ENCODE measurements at places on chromosomes 11 and 22.

DNA sequence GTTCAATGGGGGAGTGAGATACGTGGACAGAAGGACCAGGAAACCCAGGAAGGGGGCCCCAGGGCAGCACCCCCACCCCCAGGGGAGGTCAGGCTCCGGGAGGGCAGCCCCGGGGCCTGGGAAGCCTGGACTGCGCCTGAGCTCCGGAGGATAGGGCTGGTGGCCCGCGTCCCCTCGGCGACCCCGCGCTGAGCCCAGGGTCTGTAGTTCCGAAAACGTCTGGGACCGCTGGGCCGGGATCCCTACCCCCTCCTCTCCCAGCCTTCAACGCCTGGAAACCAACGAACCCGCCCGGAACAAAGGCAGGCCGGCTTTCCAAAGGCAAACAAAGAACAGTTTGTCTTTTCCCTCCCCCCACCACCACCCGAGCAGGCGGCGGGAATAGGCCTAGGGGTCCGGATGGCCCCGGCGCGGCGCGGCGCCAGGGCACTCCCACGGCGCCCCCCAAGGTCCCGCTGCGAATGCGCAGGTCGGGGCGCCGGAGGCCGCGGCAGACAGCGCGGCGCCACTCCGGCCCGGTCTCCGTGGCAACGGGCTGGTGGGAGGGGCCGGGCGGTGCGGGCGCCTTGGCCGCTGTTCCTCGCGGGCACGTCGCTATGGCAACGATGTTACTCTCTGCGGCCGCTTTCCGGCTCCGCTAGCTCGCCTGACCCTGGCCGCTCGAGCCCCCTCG lies 58.5 kb downstream of the IGLL1 start:
- peak; percentile 88 for DNase-seq

DNA sequence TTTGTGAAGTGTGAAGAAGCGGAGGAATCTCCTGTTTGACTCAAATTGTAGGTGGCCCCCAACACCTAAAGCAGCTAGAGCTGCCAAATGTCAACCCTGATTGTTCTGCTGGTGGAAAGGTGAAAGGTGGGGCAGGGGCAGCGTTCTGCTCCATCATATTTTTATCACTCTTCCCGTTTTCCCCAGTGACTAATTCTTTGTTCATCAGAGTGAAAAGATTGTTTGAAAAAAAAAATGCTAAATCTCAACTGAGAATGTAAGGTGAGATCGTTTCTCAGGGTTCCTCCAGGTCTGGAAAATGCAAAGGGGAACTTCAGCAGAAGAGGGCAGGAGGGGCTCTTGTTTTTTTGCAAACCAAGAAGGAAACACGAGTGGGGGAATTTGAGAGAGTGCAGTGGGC lies 137.7 kb downstream of the MN1 start:
- DNase-seq: no peak

DNA sequence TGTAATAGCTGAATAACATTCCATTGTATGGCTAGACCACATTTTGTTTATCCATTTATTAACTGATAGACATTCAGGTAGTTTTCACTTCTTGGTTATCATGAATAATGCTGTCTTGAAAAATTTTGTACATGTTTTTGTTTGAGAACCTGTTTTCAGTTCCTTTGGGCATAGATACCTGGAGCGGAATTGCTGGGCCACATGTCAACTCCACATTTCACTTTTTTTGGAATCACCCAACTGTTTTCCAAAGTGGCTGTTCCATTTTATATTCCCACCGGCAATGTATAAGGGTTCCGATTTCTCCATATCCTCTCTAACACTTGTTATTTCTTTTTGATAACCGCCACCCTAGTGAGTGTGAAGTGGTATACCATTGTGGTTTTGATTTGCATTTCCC lies 184.3 kb downstream of the LARGE1 start:
- DNase-seq: no peak

DNA sequence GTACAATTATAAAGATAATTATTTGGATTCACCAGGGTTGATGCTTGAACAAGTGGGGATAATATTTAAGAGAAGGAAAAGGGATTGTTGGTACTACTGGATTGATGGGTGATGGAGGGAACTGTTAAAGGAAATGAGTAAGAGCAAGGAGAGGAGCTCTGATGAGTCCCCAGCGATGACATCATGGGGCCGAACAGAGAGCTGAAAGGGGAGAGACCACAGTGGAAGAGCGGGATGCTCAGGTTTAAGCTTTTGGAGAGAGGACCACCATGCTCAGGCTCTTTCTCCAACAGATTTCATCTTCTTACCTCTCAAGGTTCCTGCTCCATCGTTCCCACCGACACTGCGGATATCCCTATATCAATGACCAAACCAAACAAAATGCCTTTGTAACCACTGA lies 568.7 kb downstream of the ETS1 start:
- no peak for DNase-seq

DNA sequence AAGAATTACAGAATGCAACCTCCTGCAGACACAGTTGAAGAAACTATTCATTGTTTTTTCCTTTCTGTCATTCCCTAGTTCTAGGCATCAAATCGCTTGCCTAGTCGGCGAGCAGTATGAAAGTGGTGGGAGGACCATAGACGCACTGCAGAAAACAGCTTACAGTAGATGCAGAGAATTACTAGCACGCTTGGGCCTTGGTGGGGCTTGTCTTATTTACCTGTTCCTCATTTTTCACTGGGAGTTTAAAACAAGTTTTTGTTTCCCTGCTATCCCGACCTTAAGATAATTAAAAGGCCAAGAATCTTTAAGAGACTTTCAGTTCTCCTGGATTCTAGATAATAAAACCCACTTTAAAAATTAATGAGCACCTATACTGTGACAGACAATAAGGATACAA lies 713 bp upstream of the ARL14EP start:
- DNase-seq: no peak

DNA sequence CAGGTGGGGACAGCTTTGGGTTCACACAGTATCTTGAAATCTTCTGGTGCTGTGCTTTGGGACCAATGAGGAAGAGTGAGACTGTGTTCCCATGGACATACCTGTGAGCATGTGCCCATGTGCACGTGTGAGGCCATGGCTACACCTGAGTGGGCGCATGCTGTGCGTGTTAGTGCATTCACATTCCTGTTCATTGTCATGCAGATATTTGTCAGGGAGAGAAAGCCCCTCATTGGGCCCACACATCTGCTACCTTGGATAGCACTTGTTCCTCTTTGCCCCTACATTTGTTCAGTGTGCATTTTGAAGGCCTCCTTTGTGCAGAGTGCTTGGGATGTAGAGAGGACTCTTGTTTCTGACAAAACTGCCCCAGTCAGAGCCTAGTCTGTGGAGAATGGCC lies 154.3 kb upstream of the E2F8 start:
- no peak for DNase-seq

DNA sequence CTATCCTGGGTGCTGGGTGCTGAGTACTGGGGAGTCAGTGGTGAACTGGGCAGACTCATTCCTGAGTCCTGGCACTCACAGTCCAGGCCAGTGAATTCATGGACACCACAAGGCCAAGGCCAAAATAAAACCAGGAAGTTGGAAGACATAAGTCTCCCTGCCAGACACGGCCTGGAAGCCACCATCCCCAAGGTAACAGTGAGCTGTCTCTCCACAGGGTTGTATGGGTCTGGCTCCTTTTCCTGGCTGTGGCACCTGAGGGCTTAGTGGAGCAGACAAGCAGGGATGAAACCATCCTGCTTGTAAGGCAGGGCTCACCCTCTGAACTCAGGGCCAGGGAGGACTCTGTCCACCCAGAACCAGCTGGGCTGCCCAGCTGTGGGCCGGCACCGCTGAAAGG lies 54.7 kb upstream of the ALX4 start:
- DNase-seq: no peak

DNA sequence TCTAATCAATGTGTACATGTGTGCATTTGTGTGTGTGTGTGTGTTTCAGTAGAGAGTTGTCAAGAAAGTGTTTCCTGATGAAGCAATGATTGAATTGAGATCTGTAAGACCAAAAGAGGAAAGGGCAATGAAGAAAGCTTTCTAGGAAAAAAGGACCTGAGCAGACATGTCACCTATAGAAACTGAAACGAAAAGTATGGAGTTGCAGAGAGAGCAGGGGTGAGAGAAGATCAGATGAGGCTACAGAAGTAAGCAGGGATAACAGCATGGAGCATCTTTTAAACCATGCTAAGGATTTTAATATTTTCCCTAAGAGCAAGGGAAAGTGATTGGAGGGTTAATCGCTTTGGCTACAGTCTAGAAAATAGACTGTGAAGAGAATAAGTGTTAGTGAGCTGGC lies 1459.4 kb upstream of the TENM4 start:
- DNase-seq: no peak

- no peak for DNase-seq
Observed at GRCh38 chr11:129289350-129290040, 86.2 kb upstream of the BARX2 start.

DNA sequence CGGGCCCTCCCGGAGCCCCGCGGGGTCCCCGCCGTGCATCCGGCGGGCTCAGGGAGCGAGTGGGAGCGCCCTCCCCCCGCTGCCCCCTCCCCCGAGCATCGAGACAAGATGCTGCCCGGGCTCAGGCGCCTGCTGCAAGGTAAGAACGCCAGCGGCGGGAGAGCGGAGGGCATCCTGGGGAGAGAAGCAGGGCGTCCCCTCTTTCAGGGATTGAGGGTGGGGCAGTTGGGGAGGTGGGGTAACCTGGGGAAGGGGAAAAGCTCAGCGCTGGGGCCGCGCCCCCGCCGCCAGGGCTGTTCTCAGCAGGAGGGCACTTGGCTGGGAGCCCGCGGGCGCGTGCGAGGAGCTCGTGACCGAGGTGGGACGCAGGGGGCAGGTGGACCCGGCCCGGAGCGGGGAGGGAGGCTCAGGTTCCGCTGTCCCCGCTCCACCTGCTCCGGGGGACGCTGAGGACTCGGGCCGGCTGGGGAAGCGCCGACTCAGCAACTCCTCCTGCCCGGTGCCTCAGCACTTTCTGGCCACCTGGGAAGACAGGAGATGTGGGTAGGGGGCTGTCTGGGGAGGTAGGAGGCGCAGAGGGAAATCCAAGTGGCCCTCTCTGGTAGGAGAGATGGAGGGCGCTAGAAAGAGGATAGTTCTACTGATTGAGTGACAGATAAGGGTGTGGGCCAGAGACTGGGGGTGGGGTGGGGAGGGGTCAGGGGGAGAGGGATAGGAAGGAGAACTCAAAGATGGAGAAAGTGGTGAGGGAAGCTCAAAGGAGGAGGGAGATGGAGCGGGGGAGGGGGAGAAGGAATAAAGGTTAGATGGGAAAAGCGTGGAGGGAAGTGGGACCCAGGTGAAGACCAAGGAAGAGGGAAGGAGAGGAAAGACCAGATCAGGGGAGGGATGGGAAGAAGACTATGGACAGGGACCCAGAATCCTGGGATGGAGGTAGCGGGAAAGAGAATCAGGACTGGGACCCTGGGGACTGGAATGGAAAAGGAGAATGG lies 726 bp downstream of the RTN4RL2 start:
- no peak for DNase-seq

GRCh38 chr11:19683141-19683805 lies 29.4 kb upstream of the NAV2 start:
- no peak for DNase-seq

DNA sequence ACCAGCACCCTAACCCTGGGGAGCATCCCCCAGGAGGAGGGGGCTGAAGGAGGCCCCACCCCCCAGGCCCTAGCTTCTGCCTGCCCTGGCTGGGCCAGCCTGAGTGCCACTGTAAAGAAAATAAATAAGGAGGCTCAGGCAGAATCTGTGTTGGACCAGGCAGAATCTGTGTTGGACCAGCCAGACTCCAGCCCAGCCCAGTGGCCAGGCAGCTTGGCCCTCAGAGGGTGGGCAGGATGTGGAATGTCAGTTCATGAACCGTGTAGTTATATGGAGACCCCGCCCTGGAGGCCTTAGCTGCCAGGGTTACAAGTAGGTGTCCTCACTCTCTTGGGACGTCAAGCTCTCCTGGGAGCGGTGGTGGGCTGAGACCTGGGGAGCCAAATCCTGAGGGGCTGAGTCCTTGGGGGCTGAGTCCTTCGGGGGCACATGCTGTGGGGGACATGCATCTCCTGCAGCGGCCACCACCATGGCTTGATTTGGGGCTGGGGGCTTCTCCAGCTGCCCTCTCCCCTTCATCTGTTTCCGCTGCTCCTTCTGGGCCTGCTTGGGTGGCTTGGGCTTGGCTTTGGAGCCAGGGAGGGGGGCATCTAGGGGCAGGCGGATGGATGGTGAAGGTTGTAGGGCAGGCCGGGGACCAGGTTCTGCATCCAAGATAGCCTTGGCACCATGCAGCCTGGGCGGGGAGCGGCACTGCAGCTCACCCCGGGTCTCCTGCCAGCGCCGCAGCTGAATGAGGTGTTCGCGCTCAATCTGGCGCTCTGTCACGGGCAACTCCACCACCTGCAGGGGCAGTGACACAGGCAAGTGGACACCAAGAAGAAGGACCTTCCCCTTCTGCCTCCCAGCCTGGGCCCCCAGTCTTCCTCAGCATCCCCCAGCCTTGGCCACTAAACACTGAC lies 3.0 kb upstream of the CASTOR1 start:
- DNase-seq: no peak

GRCh38 chr11:11667056-11667455 lies 45.3 kb upstream of the GALNT18 start:
- DNase-seq: no peak

GRCh38 chr11:1459219-1459575 lies 27.4 kb downstream of the MOB2 start:
- no peak for DNase-seq

GRCh38 chr11:76123248-76123647 lies 83.1 kb downstream of the WNT11 start:
- DNase-seq: no peak

- no peak for DNase-seq
Observed at GRCh38 chr22:26023104-26023775, 146.0 kb upstream of the SEZ6L start.

GRCh38 chr11:117704395-117705100 lies 92.5 kb downstream of the DSCAML1 start:
- no peak for DNase-seq

DNA sequence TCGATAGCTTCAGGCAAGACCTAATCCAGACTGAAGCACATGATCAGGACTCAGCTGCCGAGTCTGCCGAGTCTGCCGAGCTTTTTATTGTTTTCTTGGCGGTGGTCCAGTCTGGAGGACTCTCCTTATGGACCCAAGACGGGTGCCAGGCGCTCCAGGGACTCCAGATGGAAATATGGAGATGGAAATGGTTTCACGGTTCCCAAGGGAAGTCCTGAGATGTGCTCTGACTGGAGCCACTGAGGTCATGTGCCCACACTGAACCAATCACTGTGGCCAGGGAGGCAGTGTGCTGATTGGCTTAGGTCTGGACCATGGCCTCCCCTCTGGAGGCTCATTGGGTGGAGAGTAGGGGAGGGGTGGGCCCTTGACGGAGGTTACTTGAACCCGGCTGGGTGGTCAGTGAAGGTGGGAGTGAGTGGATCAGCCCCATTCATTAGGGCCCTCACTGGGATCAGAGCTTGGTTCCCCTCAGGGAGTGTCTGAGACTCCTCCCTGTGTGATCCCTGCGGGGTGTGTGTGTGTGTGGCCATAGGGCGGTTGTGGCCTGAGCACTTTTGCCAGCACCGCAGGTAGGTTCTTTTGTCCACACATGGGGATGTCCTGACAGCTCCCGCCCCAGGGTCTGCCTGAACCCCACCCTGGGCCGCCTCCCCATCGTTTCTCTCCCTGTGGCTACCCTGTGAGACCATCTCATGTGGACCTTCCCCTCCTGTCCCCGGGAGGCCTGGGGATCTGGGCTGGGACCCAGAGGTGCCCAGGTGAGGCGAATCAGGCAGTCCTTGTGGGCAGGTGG lies 14.0 kb downstream of the RPS6KA4 start:
- no peak for DNase-seq

All from amniotic stem cell (primary cell).